Cortex of kidney (tissue), 1 donor: ENCODE measurements at places on chromosomes 6 and 20.

DNA sequence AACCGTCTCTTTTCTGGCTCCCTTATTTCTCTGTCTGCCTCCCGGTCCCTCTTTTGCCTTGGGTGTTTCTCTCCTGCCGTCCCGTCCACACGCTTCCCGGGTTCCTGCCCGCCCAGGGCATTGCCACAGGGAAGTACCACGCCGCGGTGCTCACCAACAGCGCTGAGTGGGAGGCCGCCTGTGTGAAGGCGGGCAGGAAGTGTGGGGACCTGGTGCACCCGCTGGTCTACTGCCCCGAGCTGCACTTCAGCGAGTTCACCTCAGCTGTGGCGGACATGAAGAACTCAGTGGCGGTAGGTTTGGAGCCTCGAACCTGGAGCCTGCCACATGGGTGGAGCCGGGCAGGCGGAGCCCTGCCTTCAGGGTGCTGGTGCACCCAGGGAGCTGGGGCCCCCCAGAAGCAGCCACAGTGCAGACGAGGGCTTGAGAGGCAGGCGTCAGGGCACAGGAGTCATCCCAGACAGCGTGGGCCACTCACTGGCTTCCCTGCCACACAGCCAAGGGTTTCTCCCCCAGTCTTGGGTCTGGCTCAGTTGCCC, 21.3 kb downstream of the NPEPL1 start:
- no peak for DNase-seq

DNA sequence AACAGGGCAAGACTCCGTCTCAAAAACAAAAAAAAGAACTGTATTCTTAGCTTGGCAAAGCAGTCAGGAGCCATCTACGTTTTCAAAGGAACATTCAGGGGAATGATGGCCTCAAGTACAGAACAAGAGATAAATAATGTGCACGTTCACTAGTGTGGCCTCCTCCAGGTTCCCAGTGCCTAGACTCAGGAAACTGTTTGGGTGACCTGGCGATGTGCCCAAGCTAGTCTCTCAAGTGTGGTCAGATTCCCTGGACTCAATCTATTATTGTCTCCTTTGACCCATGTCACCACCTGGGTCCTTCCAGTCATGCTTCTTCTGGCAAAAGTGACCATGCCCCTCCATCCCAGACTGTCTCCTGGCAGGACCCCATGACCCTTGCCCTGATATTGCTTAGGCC, 23.7 kb downstream of the TRAF3IP2 start:
- DNase-seq, result no peak

- no peak for DNase-seq
These were observed 85.7 kb upstream of the FOXC1 start for GRCh38 chr6:1524040-1524480.

DNA sequence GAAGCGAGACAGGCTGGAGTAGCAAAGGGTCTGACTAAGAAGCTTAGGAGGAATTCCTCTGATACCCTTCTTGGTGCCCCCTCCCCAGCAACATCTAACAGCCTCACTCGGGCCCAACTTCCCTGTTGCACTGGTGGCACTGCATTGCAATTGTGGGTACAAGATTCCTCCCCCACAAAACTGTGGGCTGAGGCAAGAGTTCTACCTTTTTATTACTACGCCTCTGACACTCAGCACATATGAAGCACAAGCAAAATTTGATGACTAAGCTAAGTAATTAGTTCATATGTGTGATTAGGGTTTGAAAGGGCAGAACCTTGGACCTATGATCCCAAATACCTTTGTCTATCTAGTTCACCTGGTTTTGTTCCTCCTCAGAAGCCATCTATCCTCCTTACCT, 83.5 kb downstream of the ZHX3 start:
- DNase-seq, result no peak

DNA sequence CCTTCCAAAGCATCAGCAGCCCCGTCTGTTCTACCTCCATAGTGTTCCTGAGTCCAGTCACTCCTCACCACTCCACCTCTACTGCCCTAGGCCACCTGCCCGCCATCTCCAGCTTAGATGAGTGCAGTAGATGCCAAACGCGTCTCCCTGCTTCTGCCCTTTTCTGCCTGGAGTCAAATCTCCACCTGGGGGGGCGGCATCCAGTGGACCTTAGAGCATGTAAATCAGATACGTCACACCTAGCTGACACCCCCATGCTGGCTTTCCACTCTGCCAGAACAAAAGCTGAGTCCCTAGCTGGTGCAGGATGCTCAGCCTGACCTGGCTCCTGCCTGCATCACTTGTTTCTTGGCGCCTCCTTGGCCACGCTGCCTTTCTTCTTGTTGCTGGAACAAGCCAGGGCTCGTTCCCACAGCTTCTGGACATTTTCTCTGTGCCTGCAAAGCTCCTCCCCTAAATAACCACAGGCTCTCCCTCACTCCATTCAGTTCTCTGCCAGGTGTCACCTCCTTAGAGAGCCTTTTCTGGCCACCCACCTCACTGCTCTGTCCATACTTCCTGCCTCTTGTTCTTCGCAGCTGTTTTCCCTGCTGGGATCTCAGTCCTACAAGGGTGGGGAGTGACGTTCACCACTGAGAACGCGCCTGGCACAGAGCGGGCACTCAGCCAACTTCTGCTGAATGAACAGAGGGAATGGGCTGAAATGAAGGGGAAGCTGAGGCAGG, 5.8 kb downstream of the DDR1 start:
- no peak for DNase-seq

DNA sequence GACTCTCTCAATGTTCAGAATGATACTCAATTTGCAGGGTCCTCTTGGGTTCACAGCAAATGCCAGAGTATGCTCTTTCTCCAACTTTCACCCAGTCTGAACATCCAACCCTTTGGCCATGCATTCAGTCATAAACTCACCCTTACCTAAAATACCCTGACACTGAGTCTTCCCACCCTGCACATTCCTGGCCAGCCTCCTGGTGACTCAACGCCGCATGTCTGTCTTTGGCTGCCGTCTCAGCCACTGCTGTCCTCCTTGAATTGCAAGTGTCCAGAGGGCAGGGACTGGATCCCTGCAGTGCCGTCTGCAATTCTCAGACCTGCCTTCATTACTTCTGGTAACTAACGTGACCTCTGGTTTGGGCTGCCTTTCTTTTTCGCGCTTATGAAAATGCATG, 593.4 kb downstream of the QKI start:
- no peak for DNase-seq

- DNase-seq, result no peak
These were observed 571.5 kb downstream of the HDGFL1 start for GRCh38 chr6:23140871-23141270.

DNA sequence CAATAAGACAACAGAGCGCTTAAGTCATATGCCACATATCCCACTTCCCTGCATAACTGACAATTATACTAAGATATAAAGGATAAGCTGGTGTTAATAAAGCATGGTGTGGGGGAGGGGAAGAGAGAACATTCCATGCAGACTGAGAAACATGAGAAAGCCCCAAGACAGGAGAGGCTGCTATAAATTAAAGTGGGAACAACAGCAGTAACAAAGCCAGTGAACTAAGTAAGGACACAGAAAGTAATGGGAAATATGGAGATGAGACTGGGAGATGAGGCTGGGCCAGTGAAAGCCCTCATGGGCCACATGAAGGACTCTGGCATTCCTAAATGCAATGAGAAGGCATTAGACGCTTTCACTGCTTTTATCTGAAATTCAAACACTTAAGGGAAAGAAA, 41.3 kb downstream of the SESN1 start:
- no peak for DNase-seq

GRCh38 chr6:76790881-76791280, 672.4 kb downstream of the HTR1B start:
- no peak for DNase-seq

- DNase-seq, result no peak
These were observed 111.6 kb upstream of the MAN1A1 start for GRCh38 chr6:119461187-119461586.

DNA sequence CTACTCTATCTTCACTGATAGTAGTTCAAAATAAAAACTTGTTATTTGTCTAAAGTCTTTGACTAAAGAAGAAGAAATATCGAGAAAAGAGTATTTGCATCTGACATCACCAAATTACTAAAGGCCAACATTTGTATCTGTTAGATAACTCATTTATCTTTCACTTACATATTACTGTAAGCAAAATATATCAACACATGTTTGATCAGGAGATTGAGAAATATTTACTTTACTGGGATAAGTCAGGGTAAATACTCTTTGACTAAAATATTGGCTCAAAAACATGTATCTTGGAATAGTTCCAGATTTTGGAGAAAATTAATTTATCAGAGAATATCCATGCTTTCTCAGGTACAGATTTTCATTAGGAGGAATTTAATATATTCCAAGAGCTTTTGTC, 306.0 kb downstream of the TENT5A start:
- DNase-seq, result no peak

GRCh38 chr6:71412559-71413140, 124.0 kb downstream of the OGFRL1 start:
- DNase-seq, result no peak

- DNase-seq, result no peak
These were observed 4.2 kb downstream of the PRRT1 start for GRCh38 chr6:32147401-32148132.

- DNase-seq, result no peak
These were observed 3.4 kb downstream of the MICAL1 start for GRCh38 chr6:109452181-109452580.

GRCh38 chr20:1941226-1941625, 46.0 kb downstream of the SIRPA start:
- no peak for DNase-seq

- DNase-seq, result no peak
These were observed 58.7 kb upstream of the RIN2 start for GRCh38 chr20:19699180-19699971.

- DNase-seq, result no peak
These were observed 42.9 kb downstream of the NHSL1 start for GRCh38 chr6:138456401-138456790.

- no peak for DNase-seq
These were observed 122.9 kb upstream of the QKI start for GRCh38 chr6:163291622-163292021.

- no peak for DNase-seq
These were observed 528.3 kb upstream of the FLRT3 start for GRCh38 chr20:14865731-14866130.

DNA sequence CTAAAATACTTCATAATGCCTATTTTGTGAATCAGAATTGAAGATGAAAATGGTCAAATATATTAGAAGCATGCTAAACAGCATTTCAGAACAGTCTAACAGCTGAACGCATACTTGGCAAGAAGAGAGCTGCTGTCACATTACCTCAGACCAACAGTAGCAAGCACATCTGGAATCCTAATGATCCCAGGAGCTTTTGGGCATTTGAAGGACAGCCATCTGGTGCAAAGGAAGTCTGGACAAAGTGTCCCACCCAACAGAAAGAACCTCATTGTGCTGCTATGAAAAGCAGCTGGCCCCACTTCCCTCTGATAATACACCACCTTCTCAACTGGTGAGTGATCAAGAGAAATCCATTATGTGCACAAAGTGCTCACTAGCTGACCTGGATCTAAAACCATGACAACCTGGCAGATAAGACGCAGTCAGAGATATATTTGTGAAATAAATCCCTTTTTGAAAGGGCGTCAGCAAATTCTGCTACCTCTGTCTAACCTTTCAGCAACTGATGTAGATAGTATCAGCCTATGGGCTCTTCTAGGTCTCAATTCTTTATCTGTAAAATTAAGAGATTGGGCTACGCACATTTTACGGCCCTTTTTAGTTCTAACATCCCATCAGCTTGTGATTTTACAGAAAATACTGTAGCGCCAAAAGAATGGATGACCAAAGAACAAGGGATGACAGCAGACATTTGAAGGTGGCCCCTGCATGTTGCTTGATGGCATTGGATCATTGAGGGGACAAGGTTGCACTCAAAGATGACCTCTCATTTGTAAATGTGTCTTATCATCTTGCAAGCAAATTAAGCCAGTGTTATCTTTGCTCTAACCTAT, 78.7 kb downstream of the SGK1 start:
- no peak for DNase-seq

DNA sequence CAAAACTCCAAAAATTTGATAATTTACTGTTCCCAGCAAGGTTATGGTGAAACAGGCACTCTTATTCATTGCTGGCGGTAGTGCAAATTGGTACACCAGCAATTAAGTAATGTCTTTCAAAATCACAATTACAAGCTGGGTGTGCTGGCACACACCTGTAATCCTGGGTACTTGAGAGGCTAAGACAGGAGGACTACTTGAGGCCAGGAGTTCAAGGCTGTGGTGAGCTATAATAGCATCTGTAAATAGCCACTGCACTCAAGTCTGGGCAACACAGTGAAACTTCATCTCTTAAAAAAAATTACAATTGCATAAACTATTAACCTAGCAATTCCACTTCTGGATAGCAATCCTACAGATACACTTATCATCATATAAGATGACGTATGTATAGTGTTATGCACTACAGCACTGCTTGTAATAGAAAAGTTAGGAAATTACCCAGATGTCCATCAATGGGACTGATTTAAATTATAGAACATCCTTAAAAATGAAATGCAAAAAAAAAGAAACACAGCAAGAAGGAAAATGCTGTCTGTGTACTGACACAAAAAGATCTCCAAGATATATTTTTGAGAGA, 31.4 kb downstream of the NCOA6 start:
- DNase-seq, result no peak

GRCh38 chr6:165484178-165484889, 174.9 kb upstream of the C6orf118 start:
- DNase-seq, result no peak

DNA sequence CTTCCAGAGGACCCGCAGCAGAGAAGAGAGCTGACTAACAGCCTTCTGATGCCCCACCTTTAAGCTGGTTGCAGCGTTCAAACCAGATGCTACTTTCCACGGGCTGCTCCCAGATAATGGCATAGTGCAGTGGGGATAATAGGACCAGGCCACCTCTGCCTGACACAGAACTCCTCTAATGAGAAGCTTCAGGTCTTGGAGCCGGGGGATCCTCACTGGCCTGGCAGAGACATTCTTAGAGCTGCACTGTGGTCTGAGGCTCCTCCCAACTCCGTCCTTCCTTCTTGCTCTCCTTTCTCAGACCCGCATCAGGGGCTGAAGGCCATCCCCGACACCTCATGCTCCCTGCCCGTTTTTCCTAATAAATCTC, 206.6 kb upstream of the MARCKS start:
- no peak for DNase-seq

DNA sequence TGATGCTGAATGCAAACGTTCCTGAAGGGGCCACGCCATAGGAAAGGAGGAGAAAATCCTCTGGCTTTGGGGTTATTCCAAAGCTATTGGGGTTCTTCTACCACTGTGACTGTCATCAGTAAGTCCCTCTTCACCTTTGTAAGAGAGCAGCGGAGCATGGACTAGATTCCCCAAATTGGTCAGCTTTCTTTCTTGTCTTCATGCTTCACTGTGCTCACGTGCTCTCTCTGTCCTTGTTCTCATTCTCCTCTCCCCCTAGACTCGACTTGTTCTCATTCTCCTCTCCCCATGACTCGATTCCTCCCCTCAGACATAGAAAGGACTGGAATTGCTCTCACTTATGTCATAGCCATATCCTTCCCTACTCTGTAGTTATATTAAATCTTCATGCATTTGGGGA, 54.8 kb upstream of the ADGRG6 start:
- DNase-seq, result no peak

DNA sequence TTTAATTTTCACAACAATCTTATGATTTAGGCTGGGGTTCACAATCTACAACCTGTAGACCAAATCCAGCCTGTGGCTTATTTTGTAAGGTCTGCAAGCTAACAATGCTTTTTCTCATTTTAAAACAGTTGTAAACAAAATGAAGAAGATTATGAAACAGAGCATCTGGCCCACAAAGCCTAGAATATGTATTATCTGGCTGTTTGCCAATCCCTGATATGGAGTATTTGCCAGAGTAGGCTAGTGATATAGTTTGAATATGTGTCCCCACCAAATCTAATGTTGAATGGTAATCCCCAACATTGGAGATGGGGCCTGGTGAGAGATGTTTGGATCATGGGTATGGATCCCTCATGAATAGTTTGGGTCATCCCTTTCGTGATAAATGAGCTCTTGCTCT, 201.8 kb downstream of the DHX35 start:
- no peak for DNase-seq

- DNase-seq, result peak; percentile 39
These were observed 1.1 kb upstream of the ZBTB46 start for GRCh38 chr20:63831993-63832686.
